Cerebellar cortex (tissue), 1 donor: ENCODE measurements at places on chromosomes 12 and 14.

DNA sequence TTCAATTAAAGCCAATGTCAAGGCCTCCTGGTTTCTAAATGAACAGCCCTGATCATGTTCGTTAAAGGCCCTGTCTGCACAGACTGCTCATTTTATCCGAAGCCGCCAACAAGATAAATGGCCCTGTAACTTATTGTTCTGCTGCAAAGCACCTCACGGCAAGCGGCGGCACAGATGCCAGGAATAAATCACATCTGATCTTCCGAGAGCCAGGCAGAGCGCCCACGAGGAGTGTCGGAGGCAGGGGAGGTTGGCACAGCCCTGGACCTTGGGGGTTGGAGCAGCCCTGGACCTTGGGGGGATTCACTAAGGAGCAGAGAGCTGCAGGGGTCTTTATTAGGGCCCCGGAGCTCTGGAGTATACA, 110.5 kb downstream of the SCARB1 start:
- no peak for DNase-seq

- DNase-seq: no peak
These were observed 103.1 kb downstream of the SEC23A start for GRCh38 chr14:38999949-39000348.

- DNase-seq: no peak
These were observed 22.8 kb upstream of the NXPH4 start for GRCh38 chr12:57193706-57194245.

GRCh38 chr12:18658829-18659228, 79.0 kb downstream of the PLCZ1 start:
- no peak for DNase-seq

- no peak for DNase-seq
These were observed 298.6 kb downstream of the PDZRN4 start for GRCh38 chr12:41486718-41487117.

DNA sequence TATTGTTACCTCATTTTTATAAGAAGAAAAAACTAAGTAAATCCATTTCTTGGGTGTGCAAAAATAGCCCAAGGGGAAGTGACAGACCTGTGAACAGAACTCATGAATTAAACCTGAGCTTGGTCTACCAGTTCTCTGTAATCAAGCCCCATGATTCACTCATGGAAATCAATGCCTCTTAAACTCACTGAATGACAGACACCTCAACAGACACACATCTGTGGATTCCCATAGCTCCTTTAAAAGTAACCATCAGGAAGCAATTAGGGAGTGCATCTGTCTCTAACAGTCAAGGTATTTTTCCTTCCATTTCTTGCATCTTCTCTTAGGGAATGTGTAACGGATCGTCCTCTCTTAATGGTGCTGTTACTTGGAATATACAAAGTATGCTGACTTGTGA, 215.0 kb upstream of the EEA1 start:
- DNase-seq: no peak

DNA sequence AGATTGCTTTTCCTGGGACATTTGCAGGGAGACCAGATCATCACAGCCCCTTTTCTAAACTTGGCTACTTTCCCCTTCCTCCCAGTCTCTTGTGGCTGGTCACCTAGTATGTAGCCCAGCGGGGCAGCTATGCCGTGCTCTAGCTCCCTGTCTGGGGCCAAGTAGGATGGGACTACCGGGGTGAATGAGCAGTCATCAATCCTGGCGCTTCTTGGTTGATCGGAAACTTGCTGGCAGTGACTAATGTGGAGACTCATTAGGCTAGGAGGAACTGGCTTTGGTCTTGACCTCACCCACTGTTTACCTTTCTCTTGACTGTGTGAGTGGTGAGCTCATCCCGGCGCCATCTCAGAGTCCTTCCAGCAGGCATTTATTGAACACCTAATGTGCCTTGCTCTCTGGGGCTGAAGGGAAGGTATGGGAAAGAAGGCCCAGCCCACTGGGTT, 15.9 kb downstream of the PLEKHG3 start:
- no peak for DNase-seq

DNA sequence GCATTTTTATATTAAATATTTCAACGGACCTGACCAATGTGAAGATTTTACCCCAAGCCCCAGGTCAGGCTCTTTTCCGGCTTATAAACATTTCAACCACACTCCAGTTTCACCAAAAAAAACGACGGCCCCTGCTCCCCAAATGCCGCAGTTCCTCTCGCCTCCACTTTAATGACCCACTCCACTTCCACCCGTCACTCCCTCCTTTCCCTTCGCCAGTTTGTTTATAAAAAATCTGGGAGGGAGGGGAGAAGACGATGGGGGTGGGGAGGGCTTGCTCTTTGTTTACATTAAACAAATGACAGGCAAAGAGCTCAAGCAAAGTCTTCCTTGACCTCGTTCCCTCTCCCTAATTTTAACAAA, 5.4 kb downstream of the SIX6 start:
- DNase-seq: no peak

DNA sequence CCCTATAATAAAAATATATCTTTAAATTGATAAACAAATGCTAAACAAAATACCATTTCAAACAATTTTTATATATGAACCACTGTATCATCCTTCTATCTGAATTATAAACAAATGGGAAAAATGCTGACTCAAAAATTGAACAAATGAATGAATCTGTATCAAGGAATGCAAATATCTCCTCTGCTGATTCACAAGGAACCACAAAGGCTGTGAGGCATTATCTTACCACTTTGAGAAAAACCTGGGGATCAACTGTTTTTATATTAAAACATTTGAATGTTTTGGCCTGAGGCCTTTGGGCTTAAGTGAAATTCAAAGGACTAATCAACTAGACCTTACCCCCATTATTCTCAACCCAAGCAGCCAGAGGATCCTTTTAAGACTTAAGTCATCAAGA, 86.3 kb downstream of the EML5 start:
- DNase-seq: no peak

DNA sequence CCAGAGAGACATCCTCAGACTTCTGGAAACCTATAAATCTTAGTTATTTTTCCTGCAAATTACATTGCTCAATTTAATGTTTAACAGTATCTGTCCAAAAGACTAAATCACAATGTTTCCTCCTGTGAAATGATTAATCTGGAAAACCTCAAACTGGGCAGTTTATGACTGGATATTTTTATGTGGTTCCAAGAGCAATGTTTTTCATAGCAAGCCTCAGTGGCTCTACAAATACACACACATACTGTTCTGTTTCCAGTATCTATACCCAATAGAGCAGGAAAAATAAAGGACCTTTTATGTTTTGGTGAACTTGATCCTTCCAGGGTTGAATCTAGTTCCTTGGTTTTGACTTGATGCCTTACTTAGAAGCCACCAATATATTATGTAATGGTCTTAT, 9.2 kb downstream of the NID2 start:
- no peak for DNase-seq

GRCh38 chr14:24243336-24243836, 963 bp upstream of the TINF2 start:
- no peak for DNase-seq
